Stimulated activated CD8-positive, alpha-beta memory T cell treated with anti-CD3 and anti-CD28 coated beads, Interleukin-7, amount 100 ng/mL, for 48 hours (primary cell): ENCODE measurements at places on chromosomes 11 and 22.

DNA sequence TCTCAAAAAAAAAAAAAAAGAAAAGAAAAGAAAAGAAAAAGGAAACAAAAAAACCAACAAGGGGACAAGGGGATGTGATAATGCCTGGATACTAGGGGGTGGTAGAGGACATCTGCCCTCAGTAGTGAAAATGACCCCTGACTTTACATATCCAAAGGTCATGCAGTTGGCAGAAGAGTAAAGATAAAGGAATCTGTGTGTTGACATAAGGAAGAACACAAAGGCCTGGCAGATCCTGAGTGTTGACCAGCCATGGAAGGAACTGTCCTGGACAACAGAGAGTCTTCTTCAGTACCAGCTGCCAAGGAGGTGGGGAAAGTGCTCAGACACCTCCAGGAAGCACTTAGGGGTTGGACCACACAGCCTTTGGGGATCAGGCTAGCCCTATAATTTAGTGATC is 12.6 kb downstream of the SLC43A1 start:
- no peak for DNase-seq

GRCh38 chr11:6682591-6682935 is 577 bp downstream of the MRPL17 start:
- no peak for DNase-seq

- DNase-seq = peak; percentile 28
Observed at GRCh38 chr11:12331239-12331874, 46.0 kb upstream of the PARVA start.

DNA sequence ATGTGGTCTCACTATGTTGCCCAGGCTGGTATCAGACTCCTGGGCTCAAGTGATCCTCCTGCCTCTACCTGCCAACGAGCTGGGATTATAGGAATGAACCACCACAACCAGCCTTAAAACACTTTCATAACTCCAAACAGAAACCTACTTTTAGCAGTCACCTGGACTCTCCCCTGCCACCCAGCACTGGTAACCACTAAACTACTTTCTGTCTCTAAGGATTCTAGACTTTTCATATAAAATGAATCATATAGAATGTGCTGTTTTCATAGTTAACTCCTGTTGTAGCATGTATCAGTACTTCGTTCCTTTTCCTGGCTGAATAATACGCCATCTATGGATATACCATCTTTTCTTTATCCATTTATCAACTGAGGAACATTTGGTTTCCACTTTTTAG is 29.4 kb upstream of the PISD start:
- DNase-seq = no peak

- DNase-seq = no peak
Observed at GRCh38 chr11:109424901-109425300, 2.9 kb downstream of the C11orf87 start.

GRCh38 chr11:113474362-113475159 is 637 bp downstream of the DRD2 start:
- DNase-seq = peak; percentile 11

DNA sequence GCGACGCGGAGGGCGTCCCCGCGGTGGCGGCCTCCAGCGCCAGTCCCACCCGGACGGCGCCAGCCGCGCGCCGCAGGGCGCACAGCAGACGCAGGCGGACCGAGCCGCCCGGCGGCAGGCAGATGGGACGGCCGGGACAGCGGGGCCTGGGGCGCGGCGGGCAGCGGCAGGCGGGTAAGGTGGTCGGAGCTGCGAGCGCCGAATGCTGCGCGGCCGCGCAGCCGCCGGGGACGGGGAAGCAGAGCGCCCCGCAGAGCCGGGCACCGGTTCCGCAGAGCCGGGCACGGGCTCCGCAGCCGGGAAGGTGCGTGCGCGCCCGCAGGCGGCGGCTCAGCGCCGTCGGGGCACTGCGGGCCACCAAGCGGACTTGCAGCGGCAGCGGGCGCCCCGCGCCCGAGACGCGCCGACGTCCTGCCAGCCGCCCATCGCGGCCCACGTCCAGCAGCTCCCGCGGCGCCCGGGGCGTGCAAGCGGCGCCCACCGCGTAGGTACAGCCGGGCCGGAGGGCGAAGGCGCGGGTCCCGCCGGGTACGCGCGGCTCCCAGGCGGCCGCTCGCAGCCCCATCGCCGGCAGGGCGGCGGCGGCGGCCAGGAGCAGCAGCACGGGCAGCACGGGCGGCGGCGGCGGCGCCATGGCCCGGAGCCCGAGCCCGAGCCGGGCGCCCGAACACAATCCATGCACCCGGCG is 739 bp downstream of the CELSR1 start:
- DNase-seq = no peak

DNA sequence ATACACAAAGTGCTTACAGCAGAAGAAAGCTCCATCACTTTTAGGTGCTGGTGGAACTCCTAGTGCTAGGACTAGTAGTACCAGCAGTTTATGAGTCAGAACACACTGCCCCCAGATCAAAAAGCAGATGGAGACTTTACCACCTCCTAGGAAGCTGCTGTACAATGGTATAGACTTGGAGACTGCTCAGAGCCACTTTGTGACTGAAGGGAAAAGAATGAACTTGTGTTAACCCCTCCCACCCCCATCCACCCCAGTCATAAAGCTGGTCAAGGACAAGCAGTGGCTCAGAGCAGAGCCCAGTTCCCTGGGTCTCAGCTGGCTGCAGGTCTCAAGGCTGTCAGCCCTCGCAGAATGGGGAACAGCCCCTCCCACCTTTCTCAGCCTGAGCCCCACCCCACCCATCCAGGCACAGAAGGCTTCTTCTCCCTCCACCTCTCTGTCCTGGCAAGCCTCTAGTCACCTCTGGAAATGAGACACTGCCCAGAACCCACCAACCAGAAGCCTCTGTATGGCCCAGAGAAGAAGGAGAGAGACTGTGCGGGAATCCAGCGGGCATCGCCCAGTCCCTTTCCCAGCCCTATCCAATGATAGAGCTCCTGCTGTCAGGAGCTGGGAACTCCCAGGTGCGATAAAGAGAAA is 23.8 kb downstream of the PACSIN2 start:
- DNase-seq = no peak

- no peak for DNase-seq
Observed at GRCh38 chr11:124122123-124122522, 6.9 kb downstream of the VWA5A start.

DNA sequence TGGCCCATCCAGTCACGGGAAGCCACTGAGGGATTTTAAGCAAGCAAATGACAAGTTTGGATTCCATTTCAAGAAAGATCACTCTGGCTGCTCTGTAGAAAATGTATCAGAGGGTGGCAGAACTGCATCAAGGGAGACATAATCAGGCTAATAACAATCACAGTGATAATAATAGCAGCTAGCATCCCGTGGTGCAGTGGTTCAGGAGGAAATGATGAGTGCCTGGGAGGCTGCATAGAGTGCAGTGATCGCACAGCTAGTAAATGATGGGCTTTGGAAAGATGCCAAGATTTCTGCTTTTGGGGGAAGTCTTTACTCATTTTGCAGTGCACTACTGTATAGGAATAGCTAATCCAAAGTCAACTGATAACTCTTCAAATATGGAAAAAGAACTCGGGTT is 35.8 kb downstream of the TNRC6B start:
- no peak for DNase-seq

- no peak for DNase-seq
Observed at GRCh38 chr11:64684357-64684756, 38.6 kb downstream of the NRXN2 start.

GRCh38 chr11:59724066-59724465 is 10.4 kb upstream of the OR10V1 start:
- DNase-seq = no peak

- no peak for DNase-seq
Observed at GRCh38 chr11:43694477-43694876, 13.9 kb downstream of the HSD17B12 start.
